ENCODE measurements at places on chromosomes 2 and 18.

DNA sequence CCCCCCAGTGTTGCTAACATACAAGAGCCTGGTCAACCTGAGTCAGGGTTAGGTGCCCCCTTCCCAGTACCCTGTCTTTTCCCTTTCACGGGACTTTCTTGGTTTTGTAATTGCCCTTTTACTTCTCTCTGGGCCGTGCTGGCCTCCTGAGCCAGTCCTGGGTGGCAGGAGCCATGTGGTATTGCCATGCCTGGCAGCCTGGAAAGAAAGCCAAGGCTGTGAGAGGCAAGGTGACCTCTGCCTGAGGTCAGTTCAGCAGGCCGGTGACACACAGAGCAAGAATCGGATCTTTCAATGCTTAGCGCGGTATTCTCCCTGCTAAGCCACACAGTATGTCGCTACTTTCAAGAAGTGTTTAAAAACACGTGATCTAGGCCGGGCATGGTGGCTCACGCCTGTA, 52.3 kb downstream of the C18orf63 start:
- DNase-seq, result no peak

GRCh38 chr2:238203973-238204683, 633 bp upstream of the ILKAP start:
- DNase-seq, result no peak

GRCh38 chr2:64212801-64213321, 68.6 kb upstream of the PELI1 start:
- no peak for DNase-seq

- DNase-seq, result no peak
Observed at GRCh38 chr2:138630164-138630563, 128.6 kb downstream of the SPOPL start.

DNA sequence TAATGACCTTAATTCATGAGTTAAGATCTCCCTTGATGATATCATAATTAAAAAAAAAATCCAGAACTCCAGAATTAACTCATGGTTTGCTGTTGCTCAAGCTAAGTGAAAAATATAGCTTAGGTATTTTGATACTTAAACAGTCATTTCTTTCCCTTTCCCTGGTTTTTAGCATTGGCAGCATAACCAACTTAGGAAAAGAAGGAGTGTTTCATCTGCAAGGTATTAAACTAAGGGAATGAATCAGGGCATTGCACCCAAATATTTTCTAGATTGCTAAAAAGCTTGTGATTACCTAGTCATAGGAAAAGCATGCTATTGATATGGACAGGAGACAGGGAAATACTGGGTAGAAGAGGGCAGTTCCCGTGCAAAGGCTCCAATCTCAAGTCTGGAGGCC, 207.2 kb downstream of the LRP1B start:
- DNase-seq, result no peak

DNA sequence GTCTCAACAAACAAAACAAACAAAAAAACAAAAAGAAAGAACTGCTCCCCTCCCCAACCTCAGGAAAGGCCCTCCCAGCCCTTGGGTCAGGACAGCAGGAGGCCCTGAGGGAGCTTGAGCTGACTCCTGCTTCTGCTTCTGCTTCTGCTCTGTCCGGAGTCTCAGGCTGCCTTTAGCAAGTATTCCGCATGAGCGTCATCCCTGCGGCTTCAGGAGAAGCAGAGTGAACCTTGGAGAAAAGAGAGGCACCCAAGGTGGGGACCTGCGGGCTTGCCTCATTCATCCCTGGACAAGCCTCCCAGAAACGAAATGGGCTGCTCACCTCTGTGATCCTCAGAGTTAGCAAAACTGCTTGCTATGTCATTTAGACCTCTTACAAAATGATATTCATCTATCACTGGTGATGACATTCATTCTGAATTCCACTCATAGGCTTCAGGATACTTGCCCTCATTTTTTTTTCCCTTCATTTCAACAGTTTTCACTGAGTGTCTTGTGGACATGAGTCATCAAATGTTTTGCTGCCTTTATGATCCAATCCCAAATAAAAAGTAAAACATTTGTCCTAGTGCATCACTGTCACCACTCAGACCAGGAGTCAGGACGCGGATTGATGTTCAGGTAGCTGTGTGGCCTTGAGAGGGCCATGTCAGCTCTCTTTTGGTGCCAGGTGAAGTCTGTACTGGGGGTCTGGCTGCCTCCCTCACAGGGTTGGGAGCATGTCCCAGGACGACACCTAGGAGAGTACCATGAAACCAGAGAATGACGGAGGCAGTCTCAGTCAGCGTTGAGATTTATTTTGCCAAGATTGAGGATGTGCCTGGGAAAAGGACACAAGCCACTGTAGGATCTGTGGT, 51.7 kb downstream of the IMPA2 start:
- no peak for DNase-seq

GRCh38 chr2:74021407-74021755, 36.7 kb downstream of the TET3 start:
- DNase-seq, result no peak
